NCI-H1417 (cell line): ENCODE measurements at places on chromosomes 2 and 18.

GRCh38 chr2:43924463-43924862 is 71.3 kb downstream of the LRPPRC start:
- DNase-seq = no peak

DNA sequence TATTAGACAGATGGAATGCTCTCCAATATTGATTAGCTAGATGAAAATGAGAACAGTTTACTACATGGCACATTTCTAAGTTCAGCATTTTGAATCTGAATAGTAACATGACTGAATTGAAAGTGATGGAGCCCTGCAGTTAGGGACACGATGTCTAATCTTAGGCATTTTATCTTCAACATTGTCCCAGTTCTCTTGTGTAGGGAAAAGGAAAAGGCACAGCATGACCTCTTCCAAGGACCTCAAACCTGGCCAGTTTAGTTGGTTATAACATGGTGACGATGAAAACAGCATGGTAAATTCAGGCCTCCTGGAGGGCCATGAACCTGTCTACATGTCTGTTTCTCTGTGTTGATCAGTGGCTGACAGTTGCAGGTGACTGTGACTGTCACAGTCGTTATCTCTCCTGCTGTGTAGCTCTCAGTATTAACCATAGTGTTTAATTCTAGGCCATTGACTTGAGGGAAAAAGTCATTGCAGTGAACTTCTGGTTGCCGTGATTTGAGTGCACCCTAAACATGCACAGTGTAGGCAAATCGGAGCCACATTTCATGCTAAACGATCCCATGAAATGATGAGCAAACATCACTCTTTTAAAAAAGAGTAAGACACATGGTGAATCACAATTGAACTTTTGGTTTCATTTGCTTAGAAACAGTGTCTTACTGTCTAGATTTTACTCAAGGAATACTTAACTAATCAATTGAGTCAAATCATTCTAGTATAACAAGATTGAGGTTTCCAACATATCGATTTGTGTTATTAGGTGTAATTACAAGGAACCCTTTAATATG is 129.7 kb downstream of the PHLPP1 start:
- peak; percentile 20 for DNase-seq

DNA sequence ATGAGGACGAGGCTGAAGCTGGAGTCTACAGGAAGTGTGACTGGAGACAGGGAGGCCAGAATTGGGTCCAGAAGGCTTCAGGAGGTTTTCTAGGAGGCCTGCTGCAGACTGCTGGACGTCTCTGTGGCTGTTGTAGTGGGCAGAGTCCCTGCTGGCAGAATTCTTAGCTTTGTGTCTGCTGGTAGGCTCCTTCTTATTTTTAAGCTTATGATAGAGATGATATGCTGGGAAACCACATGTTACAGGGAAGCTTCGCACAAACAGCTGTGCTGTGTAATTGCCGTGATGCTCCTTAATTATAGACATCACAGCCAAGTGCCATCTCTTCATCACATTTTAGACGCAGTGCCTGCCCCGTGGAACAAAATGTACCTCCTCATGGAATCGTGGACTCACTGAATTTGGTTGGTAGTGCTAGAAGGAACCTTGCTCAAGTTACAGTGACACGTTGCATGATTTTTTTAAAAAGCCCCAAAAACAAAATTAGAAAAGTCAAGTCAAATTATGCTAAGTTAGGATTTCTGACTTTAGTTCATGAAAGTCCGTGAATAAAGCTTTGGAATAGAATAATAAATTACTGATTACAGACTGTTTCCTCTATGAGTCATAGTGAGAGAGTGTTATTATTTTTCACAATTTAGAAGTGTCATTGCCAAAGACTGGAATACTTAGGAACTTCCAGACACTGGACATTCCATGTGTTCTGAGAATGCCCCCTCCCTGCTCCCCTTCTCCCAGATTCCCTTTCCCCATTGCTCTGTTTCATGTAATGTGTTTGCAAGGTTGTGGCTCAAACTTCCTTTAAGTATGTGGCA is 144.1 kb downstream of the FHOD3 start:
- no peak for DNase-seq

DNA sequence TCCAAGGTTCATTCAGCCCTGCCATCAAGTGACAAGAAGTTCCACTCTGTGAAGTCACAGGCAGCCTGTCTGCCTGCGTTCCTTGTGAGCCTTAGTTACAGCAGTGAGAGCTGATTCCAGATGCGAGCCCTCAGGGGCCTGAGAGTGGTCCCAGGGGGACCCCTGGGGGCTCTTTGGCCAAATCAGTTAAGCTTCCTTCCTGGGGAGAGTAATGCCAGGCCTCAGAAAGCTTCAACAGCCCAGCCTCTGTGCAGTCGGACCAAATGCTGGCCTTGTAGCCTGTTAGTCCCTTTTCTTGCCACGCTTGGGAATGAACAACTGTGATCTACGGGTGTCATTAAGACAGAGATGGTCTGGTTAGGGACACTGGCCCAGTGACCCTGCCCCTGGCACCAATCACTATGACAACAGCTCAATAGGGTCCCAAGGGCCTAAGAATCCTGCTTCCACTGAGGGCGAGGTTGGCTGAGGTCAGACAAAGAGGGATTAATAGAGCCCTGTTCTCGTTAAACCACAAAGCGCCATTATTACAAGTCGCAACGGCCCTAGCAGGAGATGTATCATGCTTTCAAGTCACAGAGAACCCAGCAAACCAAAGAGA is 50.9 kb downstream of the HS1BP3 start:
- DNase-seq = no peak

GRCh38 chr2:74515271-74515980 is 1.2 kb downstream of the TLX2 start:
- no peak for DNase-seq

- no peak for DNase-seq
These were observed 3.8 kb downstream of the CXCR2 start for GRCh38 chr2:218129458-218130135.

GRCh38 chr2:130152816-130153595 is 8.1 kb upstream of the CCDC74B start:
- no peak for DNase-seq

GRCh38 chr2:223654384-223654915 is 52.3 kb upstream of the SCG2 start:
- DNase-seq = no peak

GRCh38 chr2:233419602-233420391 is 65.5 kb downstream of the DGKD start:
- DNase-seq = no peak

DNA sequence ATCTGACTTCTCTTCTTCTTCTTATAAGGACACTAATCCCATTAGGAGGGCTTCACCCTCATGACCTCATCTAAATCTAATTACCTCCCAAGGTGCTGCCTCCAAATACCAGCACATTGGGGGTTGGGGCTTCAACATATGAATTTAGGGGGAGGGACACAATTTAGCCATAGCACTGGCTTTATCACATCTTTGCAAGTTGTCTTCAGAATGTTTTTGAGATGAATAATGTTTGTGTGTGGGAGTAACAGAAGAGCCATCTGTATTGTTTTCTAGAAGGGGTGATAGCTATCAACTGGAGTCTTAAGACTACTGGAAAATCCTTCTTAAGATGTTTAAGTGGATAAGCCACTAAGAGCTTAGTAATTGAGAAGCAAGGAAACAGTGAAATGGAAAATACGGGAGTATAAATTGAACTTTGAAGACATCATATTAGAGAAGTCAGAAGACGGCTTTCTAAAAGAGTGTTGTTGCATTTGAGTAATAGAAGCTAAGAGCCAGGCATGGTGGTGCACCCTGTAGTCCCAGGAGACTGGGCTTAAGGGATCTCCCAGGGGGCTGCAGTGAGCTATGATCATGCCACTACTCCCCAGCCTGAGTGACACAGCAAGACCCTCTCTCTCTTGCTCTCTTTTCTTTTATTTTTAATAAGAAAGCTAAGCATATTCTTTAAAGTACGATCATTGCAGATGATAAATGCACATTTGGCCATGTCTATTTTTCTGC is 32.6 kb upstream of the B3GNT2 start:
- DNase-seq = no peak

- no peak for DNase-seq
These were observed 328.5 kb upstream of the DSEL start for GRCh38 chr18:67845035-67845434.

DNA sequence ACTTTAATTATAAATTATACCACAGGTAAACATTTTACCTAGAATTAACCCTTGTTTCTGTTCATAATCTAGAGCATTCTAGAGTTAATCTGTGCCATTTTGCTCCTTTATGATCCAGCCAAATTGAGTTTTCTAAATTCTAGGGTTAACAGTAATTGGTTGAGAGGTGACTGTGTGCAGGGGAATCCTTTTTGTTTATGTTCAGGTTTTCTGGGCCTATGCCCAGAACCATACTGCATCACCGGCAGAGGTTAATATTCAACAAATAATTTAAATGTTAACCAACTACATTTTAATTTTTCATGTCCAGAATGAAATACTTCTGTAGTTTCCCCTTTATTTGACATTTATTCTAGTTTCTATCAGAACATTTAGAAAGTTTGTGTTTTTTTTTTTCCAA is 32.3 kb downstream of the CARF start:
- DNase-seq = no peak

- no peak for DNase-seq
These were observed 60.0 kb upstream of the AGAP1 start for GRCh38 chr2:235433860-235434259.

- DNase-seq = no peak
These were observed 195.5 kb upstream of the ACVR2A start for GRCh38 chr2:147649286-147649685.

DNA sequence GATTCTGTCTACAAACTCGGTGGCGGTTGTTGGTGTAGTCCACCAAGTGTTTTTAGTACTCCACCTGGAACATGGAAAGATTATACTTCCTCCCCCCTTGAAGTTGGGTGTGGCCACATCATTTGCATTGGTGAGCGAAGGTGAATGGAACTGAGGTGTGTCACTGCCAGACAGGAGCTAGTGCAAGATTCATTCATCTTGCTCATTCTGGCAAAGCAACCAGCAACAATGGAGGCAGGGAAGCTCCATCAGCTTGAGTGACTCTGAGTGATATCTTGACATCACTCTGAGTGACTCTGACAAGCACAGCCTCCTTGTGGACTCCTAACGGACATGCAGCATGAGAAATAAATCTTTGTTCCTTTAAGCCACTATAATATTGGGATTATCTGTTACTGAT is 54.7 kb upstream of the SLC1A4 start:
- no peak for DNase-seq

GRCh38 chr2:17035010-17035409 is 369.4 kb upstream of the CYRIA start:
- DNase-seq = no peak

- DNase-seq = no peak
These were observed 122.6 kb upstream of the DNAJC10 start for GRCh38 chr2:182593394-182593975.

DNA sequence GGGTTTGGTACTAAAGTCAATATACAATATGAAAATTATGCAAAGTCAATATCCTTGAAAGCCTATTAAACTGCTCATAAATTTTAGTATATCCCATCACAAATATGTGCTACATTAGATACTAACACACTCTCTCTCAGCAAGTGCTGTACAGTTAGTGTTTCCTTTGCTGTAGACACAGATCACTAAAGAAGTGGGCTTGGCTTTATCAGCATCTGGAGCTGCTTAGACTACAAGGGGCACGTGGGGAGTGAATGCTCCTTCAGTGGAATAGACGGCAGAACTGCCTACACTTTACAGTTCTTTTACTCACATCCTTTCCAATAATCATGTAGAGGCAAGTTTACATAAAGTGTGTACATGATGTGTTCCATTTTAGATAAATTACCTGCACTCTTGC is 26.0 kb upstream of the EFEMP1 start:
- no peak for DNase-seq

DNA sequence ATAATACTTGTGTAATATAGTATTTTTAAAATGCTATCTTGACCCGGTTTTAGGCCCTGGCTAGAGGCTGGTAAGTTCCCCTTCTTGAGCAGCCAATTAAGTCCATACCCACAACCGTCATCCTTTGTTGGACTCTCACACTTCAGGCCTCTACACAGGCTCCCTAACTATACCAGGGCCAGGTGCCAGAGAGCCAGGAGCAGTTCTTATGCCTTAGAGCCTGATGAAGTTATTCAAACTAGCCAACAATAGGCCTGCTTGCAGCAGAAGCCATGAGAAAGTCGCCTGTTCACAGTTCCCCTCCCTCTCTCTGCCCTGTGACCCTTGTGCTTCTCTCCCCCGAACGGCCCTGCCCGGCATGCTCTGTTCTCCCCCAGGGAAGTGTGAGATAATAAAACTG is 454.2 kb upstream of the KLHL29 start:
- no peak for DNase-seq

GRCh38 chr2:75528221-75528977 is 32.3 kb downstream of the EVA1A start:
- no peak for DNase-seq

GRCh38 chr2:188916736-188917135 is 57.4 kb upstream of the COL3A1 start:
- DNase-seq = no peak

DNA sequence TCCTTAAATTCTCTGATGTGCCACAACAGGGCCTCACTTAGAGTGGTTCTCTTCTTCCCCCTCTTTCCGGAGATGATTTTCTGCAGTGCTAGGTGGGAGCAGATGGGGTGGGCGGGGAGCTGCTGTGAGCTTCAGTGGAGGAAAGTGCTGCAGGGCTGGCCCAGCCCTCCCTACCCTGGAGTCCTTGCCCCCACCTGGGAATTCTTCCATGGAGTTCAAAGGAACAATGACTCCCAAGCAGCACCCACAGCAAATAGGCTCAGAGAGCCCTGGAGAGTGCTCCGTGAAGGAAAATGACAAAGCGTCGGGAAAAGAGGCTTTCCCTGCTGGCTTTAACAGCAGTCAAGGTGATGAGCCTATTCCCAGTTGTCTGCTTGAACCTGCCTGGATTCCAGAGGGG is 28.8 kb downstream of the LOXHD1 start:
- DNase-seq = no peak

- DNase-seq = no peak
These were observed 14.6 kb upstream of the NPPC start for GRCh38 chr2:231940795-231941194.

GRCh38 chr2:63789338-63790020 is 52.2 kb upstream of the UGP2 start:
- no peak for DNase-seq

DNA sequence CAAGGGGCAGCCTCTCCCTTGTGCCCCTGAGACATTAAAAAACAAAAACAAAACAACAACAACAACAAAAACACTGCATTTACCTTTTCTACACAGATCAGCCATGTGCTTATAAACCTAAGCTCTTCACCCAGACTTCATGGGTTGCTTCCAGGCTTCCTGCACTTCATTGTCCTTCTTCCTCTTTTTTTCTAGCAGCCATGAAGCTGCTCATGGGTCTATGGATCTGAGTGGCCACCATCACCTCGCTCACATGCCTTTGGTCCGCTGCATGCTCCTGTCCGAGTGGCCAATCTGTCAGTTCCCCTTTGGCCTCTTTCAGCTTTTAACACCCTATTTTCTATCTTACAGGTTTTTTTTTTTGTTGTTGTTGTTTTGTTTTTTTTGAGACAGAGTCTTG is 9.0 kb upstream of the TET3 start:
- no peak for DNase-seq
